ENCODE measurements at places on chromosomes 11 and 22. TPM values are rescaled to one million over a fixed set of nuclear protein-coding genes. Genes with fewer than 3 reads are reported as not detected.

UBQLN3 gene
- not detected for polyA plus RNA-seq

DNA sequence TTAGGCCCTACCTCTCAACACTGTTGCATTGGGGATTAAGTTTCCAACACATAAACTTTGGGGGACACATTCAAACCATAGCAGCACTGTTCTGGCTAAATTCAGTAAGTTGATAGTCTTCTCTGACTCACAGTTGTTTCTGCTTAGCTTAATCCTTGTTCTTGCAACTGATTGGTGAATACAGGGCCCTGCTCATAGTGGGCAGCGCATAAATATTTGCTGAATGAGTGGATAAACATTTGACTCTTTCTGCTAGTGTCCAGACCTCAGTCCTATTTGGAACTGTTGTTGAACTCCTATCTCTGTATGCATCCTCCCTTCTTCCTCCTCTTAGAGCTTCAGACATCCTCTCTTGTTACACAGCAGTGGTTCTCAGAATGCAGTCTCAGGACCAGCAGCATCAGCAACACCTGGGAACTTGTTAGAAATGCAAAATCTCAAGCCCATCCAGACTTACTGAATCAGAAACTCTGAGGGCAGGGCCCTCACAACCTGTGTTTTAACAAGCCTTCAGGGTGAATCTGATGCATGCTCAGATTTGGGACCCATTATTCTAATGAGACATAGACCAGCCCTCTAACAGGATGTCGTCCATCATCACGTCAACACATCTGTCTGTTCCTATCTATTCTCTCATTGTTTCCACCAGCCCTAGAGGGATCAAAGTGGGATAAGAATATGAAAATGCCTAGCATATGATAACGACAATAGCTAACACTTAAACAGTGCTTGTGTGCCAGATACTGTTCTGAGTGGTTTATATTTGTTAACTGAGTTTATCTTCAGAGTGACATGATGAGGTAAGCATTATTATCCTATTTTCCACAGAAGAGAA lies 22.3 kb downstream of the SPON1 start:
- DNase-seq = no peak

DNA sequence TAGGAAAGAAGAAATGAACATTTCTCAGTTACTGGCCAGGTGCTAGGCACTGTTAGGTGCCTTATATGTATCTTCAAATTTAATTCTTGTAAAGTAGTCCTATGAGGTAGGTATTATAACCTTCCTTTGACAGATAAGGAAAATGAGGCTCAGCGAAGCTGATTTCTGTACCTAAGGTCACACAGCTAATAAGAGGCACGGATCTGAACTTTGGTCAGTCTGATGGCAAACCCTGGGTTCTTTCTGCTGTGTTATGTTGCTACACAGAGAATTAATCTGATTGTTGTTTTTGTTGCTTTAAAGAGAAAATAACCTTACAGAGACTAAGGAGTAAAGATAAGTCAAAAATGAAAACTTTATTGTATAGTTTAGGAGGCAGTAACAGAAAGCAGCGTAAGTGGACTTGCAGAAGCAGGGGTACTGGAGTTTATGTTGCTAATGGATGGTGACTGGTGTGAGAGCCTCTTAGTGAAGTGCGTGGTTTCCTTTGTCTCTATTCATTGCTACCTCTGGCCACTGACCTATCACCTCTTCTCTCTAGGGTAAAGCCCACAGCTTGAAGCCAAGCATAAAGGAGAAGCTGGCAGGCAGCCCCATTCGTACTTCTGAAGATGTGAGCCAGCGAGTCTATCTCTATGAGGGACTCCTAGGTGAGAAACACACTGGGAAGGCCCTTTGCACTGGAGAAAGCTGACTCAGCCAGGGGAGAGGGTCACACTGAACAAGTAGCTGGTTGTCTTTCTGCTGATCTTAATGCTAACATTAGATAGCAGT lies 38.3 kb downstream of the MADD start:
- no peak for DNase-seq

TMEM45B gene
- 3.6 TPM for polyA plus RNA-seq

GRCh38 chr22:27239520-27239919 lies 562.0 kb downstream of the MN1 start:
- DNase-seq = no peak

GRCh38 chr11:61080986-61081590 lies 21.2 kb upstream of the CD5 start:
- no peak for DNase-seq

SLC43A3 gene
- polyA plus RNA-seq = 39.3 TPM

- no peak for DNase-seq
Measured at GRCh38 chr11:44377121-44377520, 67.2 kb upstream of the ALX4 start.

GRCh38 chr22:25757686-25758085 lies 15.7 kb downstream of the MYO18B start:
- no peak for DNase-seq

DNA sequence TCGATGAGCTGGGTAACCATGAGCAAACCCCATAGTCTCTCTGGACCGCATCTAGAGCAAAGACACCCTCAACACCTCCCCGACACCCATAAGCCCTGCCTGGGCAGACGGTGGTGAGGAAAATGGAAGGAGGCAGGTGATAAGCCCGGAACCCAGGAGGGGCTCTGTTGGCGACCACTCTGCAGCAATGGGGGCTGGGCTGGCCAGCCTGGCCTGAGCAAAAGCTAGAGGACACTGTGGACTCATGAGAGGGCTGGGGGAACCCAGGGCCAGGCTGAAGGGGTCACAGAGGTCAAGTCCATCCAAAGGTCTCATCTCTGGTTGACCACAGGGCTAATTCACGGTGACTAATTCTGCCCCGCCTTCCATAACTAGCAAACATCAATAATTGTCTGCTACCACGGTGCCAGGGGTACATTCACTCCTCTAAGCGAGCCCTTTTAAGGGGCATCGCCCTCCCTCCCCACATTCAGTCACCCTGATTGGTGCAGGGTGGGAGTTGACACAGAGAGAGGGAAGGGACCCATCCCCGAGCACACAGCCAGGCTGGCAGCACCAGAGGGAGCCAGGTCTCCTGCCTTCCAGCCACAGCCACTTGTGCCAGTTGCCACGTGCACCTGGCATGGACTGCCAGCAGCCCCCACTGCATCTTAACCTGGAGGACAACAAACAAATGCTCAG lies 4.0 kb downstream of the PYGM start:
- DNase-seq = no peak

GRCh38 chr22:50476868-50477267 lies 2.0 kb upstream of the SBF1 start:
- DNase-seq = no peak

DNA sequence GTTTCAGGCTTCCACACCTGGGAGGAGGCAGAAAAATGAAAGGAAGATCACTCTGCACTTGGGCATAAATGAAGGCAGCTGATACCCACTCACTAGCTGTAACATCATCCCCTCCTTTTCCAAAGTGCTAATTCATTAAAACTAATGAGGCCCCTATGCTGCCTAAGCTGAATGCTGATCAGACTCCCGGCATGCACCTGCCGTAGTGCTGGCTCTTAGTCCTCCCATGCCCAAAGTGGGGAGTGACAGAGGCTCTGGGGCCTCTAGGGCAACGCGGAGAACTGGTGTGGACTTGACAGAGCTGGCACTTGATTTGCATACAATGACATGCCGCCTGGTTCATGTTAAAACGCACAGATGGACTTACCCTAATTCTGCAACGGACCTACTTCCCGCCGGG lies 96.5 kb upstream of the NCAM1 start:
- no peak for DNase-seq

FUT4 gene
- 6.7 TPM for polyA plus RNA-seq

ELMOD1 gene
- polyA plus RNA-seq = 7.3 TPM

GRCh38 chr11:35463331-35463751 lies 44.0 kb upstream of the SLC1A2 start:
- DNase-seq = no peak

- no peak for DNase-seq
Measured at GRCh38 chr11:68956142-68956541, 24.6 kb downstream of the MRGPRD start.

DNA sequence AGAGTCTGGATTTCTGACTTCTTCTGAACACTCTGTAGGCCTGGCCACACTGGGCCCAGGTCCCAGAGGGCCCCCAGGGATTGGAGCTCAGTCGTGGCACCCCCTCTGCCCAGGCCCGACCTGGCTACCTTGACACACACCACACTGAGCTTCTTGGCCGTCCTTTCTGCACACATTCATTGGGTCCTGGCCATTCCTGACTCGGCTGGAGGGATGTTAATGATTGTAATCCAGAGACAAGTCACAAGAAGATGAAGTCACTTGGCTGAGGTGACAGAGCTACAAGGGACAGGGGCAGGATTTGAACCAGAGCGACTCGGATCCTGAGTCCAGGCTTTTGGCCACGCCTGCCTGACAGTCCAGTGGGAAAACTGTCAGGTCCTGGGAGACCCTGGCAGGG lies 23.9 kb upstream of the PDGFB start:
- no peak for DNase-seq

GRCh38 chr22:19394274-19395050 lies 37.1 kb downstream of the HIRA start:
- no peak for DNase-seq

DNA sequence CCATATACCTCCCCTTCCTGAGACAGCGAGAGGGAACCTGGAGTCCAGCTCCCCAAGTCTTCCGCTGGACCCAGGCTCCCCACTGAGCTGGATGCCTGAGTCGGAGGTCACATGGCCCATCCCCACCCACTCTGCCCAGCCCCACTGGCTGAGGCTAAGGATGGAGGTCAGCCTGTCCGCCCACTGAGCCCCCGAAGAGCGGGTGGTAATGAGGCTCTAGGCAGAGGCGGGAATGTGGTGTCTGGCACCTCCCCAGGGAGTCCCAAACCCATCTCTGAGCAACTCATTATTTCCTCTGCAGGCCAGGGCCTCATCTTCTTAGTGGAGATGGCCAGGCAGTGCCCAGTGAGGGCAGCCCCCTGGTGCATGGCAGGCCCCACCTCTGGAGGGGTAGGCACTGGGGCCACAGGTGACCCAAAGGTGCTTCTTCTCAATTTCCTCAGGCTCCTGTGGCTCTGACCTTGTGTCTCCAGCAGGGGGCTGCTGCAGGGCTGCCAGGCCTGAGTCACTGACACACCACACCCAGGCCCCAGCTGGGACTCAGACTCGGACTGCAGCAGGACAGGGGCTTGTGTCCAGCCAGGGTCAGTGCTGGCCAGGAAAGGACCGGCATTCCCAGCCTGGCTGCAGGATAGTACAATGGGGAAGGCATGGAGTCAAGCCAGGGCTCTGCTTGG lies 10.2 kb upstream of the PDE2A start:
- DNase-seq = no peak

- DNase-seq = no peak
Measured at GRCh38 chr11:130528298-130529261, 80.1 kb downstream of the ADAMTS15 start.

RFPL1 gene
- polyA plus RNA-seq = 0.12 TPM

GRCh38 chr11:57536947-57537619 lies at the start of gene SMTNL1:
SMTNL1 (plus strand) TSS chr11:57537595; CDS start chr11:57542643, 5,048 bp downstream.
- no peak for DNase-seq

POU2F3 gene
- 1.0 TPM for polyA plus RNA-seq

INPP5J gene
- polyA plus RNA-seq = 4.2 TPM

DNA sequence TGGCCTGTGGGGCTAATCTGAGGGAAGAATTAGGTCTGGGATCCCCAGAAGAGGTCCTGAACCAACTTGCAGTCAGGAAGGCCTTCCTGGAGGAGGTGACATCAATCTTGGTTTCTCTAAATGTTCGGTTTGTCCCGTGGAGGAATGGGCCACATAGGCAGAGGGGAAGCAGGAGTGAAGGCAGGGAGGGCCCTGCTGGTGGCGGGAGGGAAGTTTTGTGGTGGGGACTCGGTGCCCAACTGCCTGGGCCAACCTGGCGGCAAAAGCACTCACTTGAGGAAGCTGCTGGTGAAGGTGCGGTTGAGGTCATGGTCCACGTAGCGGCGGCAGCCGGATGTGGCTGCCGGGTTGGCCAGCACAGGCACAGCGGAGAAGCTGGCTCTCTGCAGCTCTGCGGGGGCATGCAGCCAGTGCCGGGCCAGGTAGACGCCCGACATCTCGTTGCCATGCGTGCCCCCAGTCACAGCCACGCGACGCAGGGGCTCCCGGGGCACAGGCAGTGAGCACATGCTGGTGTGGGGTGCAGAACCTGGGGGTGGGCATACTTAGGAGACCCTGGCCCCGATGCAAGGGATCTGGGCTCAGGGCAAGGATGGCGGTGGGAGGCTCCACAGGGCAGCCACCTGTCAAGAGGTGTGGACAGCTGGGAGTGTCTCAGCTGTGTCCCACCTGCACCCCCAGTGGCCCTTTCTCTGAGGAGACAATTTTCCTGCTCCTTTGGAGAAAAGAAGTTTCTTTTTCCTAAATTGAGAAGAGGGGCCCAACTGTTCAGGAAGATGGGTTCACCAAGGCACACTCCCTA lies 3.8 kb downstream of the ACY3 start:
- no peak for DNase-seq

OR51B5 gene
- 1.3 TPM for polyA plus RNA-seq

- no peak for DNase-seq
Measured at GRCh38 chr11:46597609-46598219, 3.9 kb upstream of the AMBRA1 start.

- peak; percentile 36 for DNase-seq
Measured at GRCh38 chr22:25202290-25202921, 2.7 kb downstream of the CRYBB3 start.

DNA sequence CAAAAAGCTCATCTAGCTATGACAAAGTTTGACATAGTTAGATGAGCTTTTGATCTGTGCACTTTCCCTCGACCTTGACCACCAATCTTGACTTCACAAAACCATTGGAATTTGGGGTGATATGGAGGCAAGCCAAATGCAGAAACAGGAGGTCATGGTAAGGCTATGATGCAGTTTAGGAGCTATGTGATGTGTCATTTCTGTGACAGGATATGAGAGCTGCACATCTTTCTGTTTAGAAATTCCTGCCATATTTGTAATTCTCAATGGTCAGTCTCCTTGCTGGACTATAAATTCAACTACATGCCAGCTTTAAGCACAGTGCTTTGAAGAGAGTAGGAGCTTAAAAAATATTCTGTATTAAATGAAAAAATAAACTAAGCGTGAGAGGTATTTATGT lies 12.9 kb downstream of the OR51B6 start:
- DNase-seq = no peak

DNA sequence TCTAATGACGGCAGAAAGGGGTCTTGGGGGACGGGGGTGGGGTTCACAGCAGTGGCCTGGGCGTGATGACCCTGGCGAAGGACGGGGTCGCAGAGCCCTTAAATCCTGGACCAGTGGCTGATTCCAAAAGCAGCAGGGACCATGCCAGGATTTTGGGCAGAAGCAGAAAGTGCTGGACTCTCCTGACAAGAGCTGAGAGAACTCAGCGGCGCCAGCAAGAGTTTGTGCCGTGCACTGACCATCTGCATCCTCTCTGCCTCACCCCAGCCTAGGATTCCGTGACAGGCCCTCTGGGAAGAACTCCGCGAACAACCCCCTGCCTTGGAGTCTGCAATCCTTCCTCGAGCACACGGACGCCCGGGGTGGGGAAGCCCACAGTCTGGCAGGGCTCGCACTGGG lies 644 bp upstream of the NDUFV1 start:
- peak; percentile 58 for DNase-seq

SLC22A9 gene
- polyA plus RNA-seq = 0.08 TPM

BRSK2 gene
- polyA plus RNA-seq = 0.59 TPM
